ENCODE measurements at places on chromosomes 2 and 18. TPM values are rescaled to one million over a fixed set of nuclear protein-coding genes. Genes with fewer than 3 reads are reported as not detected.

GRCh38 chr2:202436626-202437025, 60.5 kb downstream of the BMPR2 start:
- DNase-seq: no peak
- H3K27ac ChIP-seq: peak overlapping the region; percentile 56
- no peaks in the 10 kb centered on the region for H3K27me3 ChIP-seq
- no peaks in the 10 kb centered on the region for H3K36me3 ChIP-seq

GRCh38 chr2:239257511-239257937, 143.3 kb downstream of the HDAC4 start:
- no peaks in the 10 kb centered on the region for H3K36me3 ChIP-seq
- peak overlapping the region; percentile 61 for H3K27ac ChIP-seq
- no peak overlapping the region for H3K4me3 ChIP-seq
- no peak for DNase-seq

- DNase-seq: no peak
- no peak overlapping the region for H3K27ac ChIP-seq
- H3K27me3 ChIP-seq: no peaks in the 10 kb centered on the region
- no peak overlapping the region for H3K4me3 ChIP-seq
- no peaks in the 10 kb centered on the region for H3K36me3 ChIP-seq
Measured at GRCh38 chr2:12661489-12661888, 55.2 kb upstream of the TRIB2 start.

DNA sequence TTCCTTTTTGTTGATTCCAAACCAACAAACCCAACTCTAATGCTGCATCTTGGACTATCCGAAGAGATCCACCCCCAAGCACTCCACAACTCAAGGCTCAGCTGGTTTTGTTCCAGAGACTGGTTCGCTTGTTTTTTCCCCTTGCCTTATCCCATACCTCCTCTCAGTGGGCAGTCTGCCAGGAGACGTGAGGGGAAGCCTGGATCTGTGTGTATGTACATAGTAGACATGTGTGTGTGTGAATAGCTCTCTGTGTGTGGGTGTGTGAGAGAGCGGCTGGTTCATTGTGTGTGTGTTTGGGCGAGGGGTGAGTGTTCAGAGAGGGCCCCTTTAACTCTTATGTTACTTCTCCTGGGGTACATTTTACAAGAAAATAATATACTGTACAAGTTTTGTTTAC, 94.4 kb downstream of the NRP2 start:
- H3K4me1 ChIP-seq: peaks cover 93% of the 10 kb centered on the region
- H3K27ac ChIP-seq: peak overlapping the region; percentile 87
- H3K36me3 ChIP-seq: no peaks in the 10 kb centered on the region
- no peak for DNase-seq

DNA sequence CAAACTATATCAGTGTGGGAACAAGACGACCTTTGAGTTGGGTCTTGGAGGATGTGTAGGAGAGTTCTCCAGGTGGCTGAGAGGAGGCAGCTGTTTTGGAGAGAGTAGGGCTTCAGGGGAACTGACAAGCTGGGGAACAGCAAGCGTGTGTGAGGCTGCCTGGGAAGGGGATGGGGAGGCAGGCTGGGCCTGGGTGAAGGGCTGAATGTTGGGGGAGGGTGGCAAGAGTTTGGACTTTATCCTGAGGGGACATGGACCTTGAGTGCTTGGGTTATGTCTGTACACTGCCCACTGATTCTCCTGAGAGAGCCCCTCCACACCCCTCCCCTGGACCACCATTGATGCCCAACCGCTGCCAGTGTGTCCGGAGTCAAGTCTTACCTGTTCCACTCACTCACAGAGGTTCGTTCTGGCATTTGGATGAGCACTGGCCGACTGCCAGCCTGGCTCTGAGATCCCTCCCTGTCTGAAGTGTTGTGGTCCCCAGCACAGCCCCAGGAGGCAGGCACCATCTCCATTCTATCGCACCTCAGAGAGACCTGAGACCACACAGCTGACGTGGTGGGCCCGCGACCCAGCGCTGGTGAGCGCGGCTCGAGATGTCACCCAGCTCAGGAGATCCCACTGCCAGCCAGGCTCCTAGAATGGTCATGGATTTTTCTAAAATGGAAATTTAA, 59.5 kb downstream of the DCDC2C start:
- DNase-seq: no peak
- H3K4me1 ChIP-seq: no peaks in the 10 kb centered on the region
- H3K27me3 ChIP-seq: no peaks in the 10 kb centered on the region
- H3K36me3 ChIP-seq: no peaks in the 10 kb centered on the region
- H3K4me3 ChIP-seq: no peak overlapping the region

GRCh38 chr2:2192091-2192955, 138.8 kb downstream of the MYT1L start:
- peaks cover 23% of the 10 kb centered on the region for H3K27me3 ChIP-seq
- DNase-seq: no peak
- H3K36me3 ChIP-seq: no peaks in the 10 kb centered on the region
- no peaks in the 10 kb centered on the region for H3K4me1 ChIP-seq
- H3K27ac ChIP-seq: no peak overlapping the region

GRCh38 chr2:170696948-170697347, 18.2 kb upstream of the SP5 start:
- H3K4me3 ChIP-seq: no peak overlapping the region
- no peak overlapping the region for H3K27ac ChIP-seq
- peak; percentile 75 for DNase-seq
- H3K36me3 ChIP-seq: no peaks in the 10 kb centered on the region
- H3K4me1 ChIP-seq: no peaks in the 10 kb centered on the region
- peaks cover 8% of the 10 kb centered on the region for H3K27me3 ChIP-seq

GRCh38 chr2:112692495-112692911, 28.3 kb upstream of the NT5DC4 start:
- no peaks in the 10 kb centered on the region for H3K27me3 ChIP-seq
- DNase-seq: no peak
- H3K4me1 ChIP-seq: no peaks in the 10 kb centered on the region
- no peaks in the 10 kb centered on the region for H3K36me3 ChIP-seq
- no peak overlapping the region for H3K4me3 ChIP-seq
- H3K27ac ChIP-seq: no peak overlapping the region

The SIGLEC15 gene
- total RNA-seq: 0.17 TPM

The ZBTB14 gene
- total RNA-seq: 10.3 TPM

The SRD5A2 gene
- total RNA-seq: not detected
